Thoracic aorta (tissue), 2 donors: ENCODE measurements at places on chromosomes 1 and 21.

DNA sequence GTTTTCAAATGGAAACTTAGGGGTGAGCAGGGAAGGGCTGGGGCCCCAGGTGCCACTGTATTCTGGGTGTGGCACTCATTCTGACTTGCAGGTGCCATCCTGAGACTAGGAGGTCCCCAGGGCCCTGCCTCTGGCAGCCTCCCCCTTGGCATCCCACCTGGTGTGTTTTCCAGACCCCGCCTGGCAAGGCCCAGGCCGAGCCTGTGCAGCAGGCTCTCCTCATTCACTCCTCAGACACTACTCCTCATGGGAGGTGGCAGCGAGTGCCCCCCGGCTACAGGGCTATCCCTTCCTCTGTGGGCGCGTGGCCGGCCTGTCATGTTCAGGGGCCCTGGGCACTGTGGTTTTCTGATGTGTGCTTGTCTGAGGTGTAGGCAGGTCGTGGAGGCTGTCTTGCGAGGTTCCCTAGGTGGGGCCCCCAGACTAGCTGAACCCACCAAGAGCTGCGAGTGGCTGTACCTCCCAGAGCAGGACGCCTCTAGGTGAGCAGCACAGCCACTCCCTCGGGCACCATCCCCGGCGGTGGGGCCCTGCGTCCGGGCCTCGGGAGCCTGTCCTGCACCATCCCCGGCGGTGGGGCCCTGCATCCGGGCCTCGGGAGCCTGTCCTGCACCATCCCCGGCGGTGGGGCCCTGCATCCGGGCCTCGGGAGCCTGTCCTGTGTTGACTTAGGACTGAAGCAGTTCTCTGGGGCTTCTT is 13.2 kb downstream of the SLX9 start:
- no peak overlapping the region for H3K4me3 ChIP-seq
- H3K27me3 ChIP-seq = no peaks in the 10 kb centered on the region
- no peak for DNase-seq
- H3K36me3 ChIP-seq = no peaks in the 10 kb centered on the region
- H3K4me1 ChIP-seq = peaks cover 28% of the 10 kb centered on the region
- peak overlapping the region; percentile 87 for H3K27ac ChIP-seq

DNA sequence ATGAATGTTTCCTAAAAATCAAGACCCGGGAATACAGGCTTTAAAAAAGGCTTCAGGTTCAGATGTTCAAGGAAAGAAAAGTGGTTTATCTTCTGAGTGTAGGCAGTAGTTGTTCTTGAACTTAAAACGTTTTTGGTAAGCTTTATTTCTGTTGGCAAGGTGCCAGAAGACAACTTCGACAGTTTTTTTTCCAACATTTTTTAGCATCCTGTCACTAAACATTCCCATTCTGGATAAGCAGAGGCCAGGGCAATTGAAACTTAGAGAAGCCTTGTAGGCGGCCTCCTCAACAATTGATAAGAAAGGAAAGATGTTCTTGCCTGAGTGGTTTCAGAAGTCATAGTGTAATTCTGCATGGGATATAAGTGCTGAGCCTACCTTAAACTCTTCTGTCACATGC is 66.7 kb downstream of the PATJ start:
- peaks cover 12% of the 10 kb centered on the region for H3K4me1 ChIP-seq
- no peak for DNase-seq
- no peaks in the 10 kb centered on the region for H3K27me3 ChIP-seq
- peaks cover 3% of the 10 kb centered on the region for H3K36me3 ChIP-seq

DNA sequence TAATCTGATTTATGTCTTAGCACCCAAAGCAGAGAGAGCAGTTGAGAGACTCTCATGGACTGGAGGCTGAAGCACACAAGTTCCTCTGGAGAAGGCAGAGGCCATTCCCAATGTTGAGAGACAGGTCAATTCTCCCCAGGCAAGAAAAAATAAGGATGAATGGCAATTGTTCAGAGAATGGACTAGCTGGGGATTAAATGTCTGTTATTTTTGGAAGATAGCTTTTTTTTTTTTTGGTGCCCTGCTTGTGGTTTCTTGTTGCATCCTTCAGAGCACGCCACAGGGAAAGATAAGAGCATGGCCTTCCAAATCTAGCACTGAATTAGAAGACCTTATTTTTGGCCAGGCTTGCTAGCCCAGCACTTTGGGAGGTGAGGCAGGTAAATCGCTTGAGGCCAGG is 65.6 kb upstream of the ERRFI1 start:
- peaks cover 23% of the 10 kb centered on the region for H3K4me1 ChIP-seq
- no peaks in the 10 kb centered on the region for H3K27me3 ChIP-seq
- no peak overlapping the region for H3K4me3 ChIP-seq
- peak overlapping the region; percentile 65 for H3K27ac ChIP-seq
- H3K36me3 ChIP-seq = no peaks in the 10 kb centered on the region

DNA sequence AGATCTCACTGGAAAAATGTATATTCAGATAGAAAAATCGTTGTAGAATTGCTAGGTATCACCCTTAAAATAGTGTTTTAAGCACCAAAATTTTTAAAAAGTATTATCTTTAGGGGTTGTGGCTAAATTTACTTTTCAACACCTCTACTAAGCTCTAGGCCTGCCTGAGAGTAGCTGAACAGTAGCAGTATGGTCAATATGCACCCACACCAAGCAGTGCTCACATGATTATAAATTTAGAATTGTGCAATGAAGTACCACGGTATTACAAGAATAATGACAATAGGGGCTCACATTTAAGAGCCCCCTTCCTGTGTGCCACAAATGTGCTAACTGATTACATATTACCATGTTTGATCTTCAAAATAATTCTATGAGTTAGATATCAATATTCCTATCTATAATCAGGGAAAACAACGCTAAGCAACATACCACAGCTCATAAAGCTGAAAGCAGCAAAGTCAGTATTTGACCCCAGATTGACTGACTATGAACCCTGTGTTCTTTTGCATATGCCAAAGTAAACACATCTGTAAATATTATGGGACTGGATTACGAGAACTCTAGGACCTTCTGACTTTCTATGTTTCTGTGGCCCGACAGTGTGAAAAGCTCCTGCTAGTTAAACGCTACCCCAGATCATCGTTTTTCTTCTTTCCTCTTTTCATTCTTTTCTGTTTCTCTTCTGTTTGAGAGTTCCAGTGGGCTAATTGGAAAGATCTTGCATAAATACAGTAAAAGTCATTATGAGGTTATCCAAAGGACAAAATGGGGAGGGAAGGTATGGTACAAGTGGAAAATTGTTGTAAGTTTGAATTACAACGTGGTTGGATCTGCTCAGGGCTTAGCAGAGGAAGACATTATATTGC is 201.1 kb upstream of the C1orf87 start:
- no peak overlapping the region for H3K4me3 ChIP-seq
- H3K4me1 ChIP-seq = peaks cover 2% of the 10 kb centered on the region
- H3K27me3 ChIP-seq = no peaks in the 10 kb centered on the region
- peak overlapping the region; percentile 14 for H3K27ac ChIP-seq

DNA sequence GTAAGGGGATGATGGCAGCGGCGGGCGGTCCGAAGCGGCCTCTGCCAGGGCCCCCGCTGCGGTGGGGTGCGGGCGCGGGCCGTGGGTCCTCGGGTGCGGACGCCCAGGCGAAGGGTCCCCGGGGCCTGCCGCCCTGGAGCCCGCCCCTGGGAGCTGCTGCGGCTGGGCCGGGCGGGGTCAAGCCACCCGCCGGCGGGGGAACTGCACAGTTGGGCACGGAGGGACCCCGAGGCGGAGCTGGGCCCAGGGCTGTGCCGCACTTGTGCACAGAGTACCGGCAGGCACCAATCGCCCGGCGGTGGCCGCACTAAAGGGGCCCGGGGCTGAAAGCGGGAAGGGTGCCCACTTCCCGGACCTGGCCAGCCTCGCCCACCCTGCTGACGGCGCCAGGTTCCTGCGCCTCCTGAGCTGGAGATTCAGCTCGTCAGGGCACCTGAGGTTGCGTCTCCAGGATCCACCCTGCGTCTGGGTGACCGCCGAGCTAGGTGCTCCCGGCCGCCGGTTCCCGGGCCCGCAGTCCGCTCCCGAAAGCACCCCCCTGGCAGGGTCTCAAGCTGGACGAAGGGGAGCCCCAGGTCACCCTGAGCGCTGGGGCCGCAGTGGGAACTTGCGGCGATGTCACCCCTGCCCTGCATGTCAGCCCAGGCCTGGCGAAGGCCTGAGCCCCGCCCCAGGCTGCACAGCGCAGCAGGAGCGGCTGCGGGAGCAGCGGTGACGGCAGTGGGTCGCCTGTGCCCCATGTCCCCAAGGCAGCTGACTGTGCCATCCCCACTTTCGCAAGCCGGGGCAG is 56.7 kb upstream of the ETV3 start:
- no peaks in the 10 kb centered on the region for H3K27me3 ChIP-seq
- no peak for DNase-seq
- H3K36me3 ChIP-seq = no peaks in the 10 kb centered on the region
- no peak overlapping the region for H3K27ac ChIP-seq

DNA sequence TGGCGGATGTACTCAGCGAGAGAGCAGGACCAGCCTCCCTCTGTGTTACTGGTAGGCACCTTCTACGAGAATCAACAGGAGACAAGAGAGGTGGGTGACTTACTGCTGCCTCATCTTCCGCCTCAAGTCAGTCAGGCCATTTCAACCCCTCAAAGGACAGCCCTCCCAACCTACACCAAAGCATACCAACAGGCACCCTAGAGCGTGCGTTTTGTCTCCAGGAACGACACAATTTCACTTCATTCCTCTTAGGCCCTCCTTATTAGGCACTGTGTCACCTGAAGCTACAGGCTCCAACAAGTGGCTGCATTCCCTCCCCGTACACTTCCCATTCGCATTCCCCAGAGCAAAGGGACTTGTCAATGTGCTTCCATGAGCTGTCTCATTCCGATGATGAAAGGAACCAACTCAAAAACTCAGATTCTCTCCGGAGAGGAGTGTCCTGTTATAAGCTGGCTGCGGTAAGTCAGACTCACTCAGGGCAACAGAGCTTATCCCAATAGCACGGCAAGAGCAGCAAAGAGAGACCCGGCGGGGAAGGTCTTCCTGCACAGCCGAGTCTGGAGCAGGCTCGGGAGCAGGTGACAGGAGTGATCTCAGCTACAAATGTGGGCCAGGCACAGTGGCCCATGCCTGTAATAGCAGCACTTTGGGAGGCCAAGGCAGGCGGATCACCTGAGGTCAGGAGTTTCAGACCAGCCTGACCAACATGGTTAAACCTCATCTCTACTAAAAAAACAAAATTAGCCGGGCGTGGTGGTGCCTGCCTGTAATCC is 120.6 kb upstream of the IFFO2 start:
- no peak for DNase-seq
- H3K36me3 ChIP-seq = peaks cover 67% of the 10 kb centered on the region
- H3K4me1 ChIP-seq = peaks cover 10% of the 10 kb centered on the region
- no peak overlapping the region for H3K4me3 ChIP-seq
- H3K27me3 ChIP-seq = no peaks in the 10 kb centered on the region

- no peaks in the 10 kb centered on the region for H3K36me3 ChIP-seq
- H3K4me1 ChIP-seq = peaks cover 10% of the 10 kb centered on the region
- peak overlapping the region; percentile 74 for H3K4me3 ChIP-seq
- no peak overlapping the region for H3K27ac ChIP-seq
These were observed 927 bp downstream of the WNT9A start for GRCh38 chr1:227946624-227947385.

DNA sequence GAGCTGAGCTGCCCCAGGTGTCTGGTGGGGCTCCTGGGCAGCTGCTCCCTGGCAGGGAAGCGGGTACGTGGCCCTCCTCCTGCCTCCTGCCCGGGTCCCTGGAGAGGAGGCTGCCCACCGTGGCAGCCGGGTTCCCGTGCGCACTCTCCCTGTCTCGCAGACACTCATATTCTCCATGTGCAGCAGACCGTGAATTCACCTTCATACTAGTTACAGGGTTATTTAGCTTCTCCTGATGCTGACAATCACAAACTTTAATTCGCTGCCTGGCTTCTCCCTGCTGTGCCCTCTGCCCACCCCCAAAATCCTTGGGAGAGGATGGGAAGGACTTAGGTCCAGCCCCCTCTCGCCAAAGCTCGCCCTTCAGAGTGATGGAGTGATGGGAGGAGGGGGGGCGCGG is 95.3 kb downstream of the CASZ1 start:
- no peak for DNase-seq
- peaks cover 12% of the 10 kb centered on the region for H3K4me1 ChIP-seq
- H3K4me3 ChIP-seq = no peak overlapping the region
- no peak overlapping the region for H3K27ac ChIP-seq

GRCh38 chr1:28154078-28154594 is 22.4 kb downstream of the PTAFR start:
- H3K4me1 ChIP-seq = no peaks in the 10 kb centered on the region
- no peak for DNase-seq
- H3K27me3 ChIP-seq = no peaks in the 10 kb centered on the region
- H3K36me3 ChIP-seq = no peaks in the 10 kb centered on the region

GRCh38 chr1:6123816-6124215 is 56.3 kb downstream of the CHD5 start:
- H3K4me1 ChIP-seq = no peaks in the 10 kb centered on the region
- no peak for DNase-seq
- H3K27ac ChIP-seq = no peak overlapping the region
- no peaks in the 10 kb centered on the region for H3K36me3 ChIP-seq
- H3K27me3 ChIP-seq = no peaks in the 10 kb centered on the region

- H3K4me1 ChIP-seq = peaks cover 10% of the 10 kb centered on the region
- peaks cover 28% of the 10 kb centered on the region for H3K36me3 ChIP-seq
- no peaks in the 10 kb centered on the region for H3K27me3 ChIP-seq
- DNase-seq = no peak
These were observed 599 bp downstream of the MRPL24 start for GRCh38 chr1:156740237-156740740.

DNA sequence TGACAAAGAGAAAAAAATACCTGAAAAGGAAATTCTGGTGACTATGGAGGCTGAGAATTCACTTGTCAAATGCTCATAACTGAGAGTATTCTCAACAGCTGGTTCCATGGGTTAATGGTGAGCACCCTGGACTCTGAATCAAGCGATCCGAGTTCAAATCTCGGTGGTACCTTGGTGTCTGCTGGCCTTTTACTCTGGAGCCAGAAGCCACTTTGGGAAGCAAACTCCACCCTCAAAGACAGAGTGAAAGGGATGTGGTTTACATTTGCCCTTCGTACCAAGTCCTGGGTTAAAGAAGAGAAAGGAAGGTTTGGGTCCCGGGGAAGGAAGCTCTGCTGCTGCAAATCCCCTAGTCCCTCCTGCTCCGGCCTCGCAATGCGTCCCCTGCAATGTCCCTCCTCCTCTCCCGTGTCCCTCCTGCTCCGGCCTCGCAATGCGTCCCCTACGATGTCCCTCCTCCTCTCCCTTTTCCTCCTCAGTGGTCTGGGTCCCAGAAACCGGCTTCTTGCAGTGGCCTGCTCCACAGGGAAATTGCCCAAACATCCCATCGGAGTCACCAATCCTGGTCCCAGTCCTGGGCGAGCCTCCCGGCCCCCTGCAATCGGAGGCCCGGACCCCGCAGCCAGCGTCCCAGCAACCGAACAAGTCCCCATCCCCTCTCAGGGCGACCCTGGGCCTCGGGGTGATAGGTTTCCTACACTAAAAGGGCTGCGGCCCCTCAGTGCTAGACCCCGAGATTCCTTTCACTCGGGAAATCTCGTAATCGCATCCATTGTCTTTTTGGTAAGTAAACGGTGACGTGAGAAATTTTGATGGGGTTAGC is 129.4 kb downstream of the PPIAL4G start:
- DNase-seq = no peak
- no peaks in the 10 kb centered on the region for H3K4me1 ChIP-seq
- H3K27ac ChIP-seq = no peak overlapping the region
- no peaks in the 10 kb centered on the region for H3K36me3 ChIP-seq
- no peak overlapping the region for H3K4me3 ChIP-seq

GRCh38 chr1:32736812-32737791 is 34.5 kb upstream of the SYNC start:
- no peaks in the 10 kb centered on the region for H3K27me3 ChIP-seq
- no peak overlapping the region for H3K27ac ChIP-seq
- peaks cover 11% of the 10 kb centered on the region for H3K4me1 ChIP-seq
- no peak overlapping the region for H3K4me3 ChIP-seq
- H3K36me3 ChIP-seq = no peaks in the 10 kb centered on the region

- DNase-seq = no peak
- H3K4me3 ChIP-seq = no peak overlapping the region
- no peak overlapping the region for H3K27ac ChIP-seq
- no peaks in the 10 kb centered on the region for H3K4me1 ChIP-seq
- no peaks in the 10 kb centered on the region for H3K36me3 ChIP-seq
These were observed 10.0 kb upstream of the C1orf115 start for GRCh38 chr1:220680085-220680687.
